GM19239 (cell line): ENCODE measurements at places on chromosomes 2 and 18.

GRCh38 chr2:160889439-160890170, 270.6 kb upstream of the TANK start:
- no peak for DNase-seq

- DNase-seq: no peak
These were observed 6.5 kb downstream of the WIPF1 start for GRCh38 chr2:174590928-174591648.

DNA sequence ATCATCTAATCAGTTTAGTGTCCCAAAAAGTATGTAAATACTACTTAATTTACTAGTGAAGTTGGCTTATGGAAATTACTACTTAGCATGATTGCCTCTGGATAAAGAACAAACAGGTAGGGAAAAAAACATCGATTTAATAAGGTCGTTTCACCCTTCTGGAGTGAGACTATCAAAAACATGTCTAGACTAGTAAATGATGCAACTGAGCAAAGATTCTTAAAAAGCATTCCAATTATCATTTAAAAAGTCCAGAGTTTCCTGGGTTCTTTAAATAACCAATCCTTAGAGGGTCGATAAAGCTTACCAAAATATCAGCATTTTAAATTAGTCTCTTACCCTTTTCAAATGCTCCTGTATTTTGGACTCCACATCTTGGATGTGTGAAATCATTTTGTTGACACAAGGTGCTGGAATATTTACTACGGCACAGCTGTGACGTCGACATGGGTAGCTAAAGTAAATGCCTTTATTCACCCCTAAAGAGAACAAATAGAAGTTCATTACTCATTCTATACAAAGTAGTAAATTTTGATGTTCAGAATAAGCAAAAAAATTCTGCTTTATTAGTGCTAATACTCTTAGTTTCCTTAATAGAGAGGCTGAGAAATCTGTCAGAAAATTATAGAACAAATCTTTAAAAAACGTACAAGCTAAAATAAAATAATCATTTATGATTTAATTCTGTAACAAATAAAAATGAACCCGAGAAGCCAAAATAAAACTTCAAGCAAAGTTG, 70.6 kb downstream of the CCDC178 start:
- no peak for DNase-seq

- no peak for DNase-seq
These were observed 40.7 kb downstream of the INPP4A start for GRCh38 chr2:98485453-98485755.

DNA sequence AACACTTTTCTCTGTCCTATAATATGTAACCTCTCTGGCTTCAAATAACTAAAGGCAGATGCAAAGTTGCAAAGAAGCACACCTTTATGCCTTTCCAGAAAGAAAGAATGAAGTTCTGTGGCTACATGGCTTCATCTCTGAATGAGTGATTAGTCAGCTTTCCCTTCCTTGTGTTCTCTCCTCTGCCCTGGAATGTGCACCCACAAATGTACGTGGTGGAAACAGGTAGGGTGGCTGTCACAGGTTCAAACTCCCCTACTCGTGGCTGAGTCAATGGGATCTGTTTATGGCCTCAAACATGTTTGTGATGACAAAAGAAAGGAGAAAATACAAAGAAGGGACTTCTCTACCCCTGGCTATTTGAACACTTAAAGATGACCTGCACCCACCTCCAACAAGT, 55.5 kb upstream of the ACVR2A start:
- no peak for DNase-seq
